ENCODE measurements at places on chromosomes 11 and 22.

GRCh38 chr22:37842015-37842793 lies 1.9 kb downstream of the ANKRD54 start:
- DNase-seq: no peak

DNA sequence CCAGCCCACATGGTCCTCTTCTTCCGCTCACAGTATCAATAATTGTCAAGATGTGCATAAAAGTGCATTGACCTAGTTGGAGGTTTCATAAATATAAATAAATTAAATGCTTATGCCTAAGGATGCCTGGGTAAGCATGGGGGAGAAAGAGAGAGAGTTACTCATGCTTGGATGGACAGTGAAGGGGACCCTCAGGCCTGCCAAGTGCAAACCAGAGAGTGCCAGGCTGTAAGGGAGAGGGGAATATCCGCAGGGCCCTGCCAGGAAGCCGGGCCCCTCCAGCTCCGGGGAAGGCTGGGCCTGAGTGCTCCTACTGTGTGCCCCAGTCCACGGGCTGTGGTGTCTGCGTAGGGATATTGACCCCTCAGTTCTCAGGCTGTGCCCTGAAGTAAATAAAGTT lies 214.6 kb downstream of the DSCAML1 start:
- no peak for DNase-seq

GRCh38 chr11:30540781-30541180 lies 45.4 kb downstream of the MPPED2 start:
- DNase-seq: no peak

DNA sequence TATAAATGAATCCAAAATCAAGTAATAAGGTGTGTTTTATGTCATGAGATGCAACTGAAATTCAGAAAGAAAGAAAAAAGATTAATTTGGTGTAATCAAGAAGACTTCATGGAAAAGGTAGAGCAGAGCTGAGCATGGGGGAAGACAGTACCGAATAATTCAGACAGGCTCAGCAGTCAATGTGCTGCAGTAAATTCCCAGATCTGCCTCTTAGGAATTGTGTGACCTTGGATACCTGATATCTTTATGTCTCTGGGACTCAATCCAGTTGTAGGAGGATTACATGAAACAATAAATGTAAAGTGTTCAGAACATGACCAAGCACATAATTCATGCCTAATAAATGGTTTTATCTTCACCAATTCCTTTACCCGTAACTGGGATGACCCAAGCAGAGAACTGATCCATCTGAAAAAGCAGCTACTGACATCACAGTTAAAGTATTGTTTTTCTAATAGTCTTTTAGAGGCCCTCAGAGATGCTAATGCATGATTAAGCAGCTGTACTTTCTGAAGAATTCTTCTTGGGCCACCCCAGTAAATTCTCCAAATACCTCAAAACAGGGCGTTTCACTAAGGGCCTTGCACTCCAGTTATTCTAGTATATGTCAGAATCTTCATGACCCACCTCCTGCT lies 7.8 kb downstream of the MS4A12 start:
- DNase-seq: no peak

DNA sequence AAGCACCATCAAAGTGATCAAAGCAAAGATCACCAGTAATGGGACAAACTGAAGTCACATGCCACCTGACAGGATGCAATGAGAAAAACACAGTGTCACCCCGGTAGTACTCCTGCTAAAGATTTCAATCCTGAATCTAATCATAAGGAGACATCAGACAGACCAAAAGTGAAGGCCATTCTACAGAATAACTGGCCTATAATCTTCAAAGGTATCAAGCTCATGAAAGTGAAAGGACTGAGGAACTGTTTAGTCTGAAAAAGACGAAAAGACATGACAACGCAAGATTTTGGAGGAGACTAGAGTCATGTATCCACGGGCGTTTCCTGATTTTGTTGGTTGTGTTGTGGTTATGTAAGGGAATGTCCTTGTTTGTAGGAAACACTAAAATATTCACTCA lies 42.4 kb upstream of the TSKU start:
- DNase-seq: no peak

- no peak for DNase-seq
Observed at GRCh38 chr11:95762534-95762933, 27.0 kb downstream of the FAM76B start.

- no peak for DNase-seq
Observed at GRCh38 chr22:19799322-19800190, 39.0 kb downstream of the TBX1 start.

GRCh38 chr11:55726715-55727324 lies 46.4 kb upstream of the OR5D13 start:
- no peak for DNase-seq

DNA sequence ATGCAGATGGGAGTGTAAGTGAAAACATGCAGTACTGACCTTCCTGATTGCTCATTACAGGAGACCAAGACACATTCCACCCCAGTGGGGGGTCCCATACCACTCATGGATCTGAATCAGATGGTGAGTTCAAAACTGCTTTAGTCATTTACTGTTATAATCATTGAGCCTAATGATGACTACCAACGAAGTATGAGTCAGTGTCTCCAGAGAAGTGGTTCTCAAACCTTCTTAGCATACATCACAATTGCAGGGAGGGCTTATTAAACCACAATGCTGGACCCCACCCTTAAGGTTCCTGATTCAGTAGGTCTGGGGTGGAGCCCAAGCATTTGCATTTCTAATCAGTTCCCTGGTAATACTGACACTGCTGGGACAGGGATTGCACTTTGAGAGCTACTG lies 75.8 kb downstream of the CD44 start:
- DNase-seq: no peak

DNA sequence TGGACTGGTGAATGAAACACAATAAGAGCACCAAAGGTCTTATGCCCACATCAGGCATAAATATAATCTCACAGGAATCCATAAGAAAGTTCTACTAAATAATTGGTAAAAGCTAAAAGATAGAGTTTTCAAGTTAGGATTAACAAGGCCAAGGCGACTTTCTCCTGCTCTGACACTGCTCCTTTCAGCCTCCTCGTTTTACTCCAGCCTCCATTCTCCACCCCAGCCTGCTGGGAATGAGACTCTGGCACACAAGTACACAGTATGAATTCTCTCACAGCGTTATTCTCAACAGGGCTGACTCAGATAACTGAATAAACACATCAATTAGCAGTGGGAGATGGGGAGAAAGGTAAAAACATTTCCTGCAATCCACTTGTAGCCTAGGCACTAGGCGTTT lies 94.9 kb downstream of the APOL5 start:
- no peak for DNase-seq

DNA sequence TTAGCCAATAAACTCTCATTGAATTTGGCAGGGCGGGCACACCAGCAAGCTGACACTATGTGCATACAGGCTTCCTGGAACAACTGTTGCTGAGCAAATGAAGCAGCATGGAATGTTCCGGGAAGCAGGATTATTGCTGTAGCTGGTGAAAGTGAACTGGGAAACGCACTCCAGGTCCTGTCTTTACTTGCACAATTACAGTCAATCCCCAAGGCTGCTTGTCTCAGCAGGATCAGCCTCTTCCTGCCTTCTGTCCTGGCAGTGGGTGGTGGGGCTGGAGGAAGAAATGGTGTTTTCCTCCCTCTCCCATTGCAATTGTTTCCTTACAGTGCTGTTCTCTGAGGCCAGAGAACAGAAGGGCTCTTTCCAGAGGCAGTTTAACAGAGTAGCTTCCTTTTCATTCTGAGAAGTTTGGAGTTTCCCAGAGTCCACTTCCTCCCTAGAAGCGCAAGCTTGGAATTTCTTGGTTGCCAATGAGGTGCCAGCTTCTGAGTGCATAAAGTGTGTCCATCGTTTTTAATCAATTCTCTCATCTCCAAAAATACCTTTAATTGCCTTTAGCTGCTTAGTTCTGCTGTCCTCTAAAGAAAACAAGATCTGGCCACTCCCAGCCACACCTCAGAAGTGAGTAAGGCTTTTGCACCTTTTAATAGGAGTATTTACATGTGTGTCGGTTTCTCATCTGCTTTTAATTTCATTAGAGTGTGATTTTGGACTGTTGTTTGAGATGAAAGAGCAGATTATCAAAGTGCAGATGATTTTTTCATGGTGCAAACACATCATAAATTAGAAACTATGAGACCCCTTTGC lies 19.9 kb downstream of the CD44 start:
- DNase-seq: no peak

DNA sequence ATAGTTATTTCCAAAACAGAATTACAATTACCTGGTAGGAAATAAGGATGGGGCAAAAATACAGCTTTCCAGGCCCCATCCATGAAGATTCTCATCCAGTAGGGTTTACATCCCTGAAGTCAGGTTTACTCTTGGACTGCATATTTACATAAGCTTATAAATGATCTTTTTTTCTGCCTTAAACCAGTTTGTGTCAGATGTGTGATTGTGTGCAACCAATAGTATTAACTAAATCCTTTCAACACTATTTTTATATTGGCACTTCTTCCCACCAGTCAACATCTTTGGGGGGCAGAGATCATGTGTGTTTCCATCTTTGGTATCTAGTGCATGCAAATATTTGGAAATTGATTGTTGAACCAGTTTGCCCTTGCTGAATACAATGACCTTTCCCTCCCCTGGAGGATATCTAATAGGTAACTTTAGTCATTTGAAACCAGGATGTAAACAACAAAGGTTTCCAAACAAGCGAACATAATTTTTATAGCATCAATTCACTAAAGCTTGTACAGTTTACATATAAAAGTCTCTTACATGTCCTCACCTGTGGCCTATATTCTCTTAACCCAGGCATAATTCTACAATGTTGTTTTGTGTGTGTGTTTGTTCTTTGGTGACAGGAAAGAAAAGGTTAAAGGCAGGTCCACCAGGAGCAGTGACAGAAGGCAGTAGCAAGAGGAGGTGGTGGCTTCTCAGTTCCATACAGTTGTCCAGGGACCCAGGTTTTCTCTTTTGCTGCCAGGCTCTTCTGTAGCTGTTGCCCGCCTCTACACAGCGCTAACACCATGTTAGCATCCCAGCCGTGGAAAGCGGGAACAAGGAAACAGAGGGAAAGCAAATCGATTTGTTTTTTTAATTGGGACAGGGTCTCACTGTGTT lies 1.7 kb upstream of the ME3 start:
- DNase-seq: no peak

- DNase-seq: no peak
Observed at GRCh38 chr11:3631331-3631730, 10.5 kb downstream of the ART5 start.

DNA sequence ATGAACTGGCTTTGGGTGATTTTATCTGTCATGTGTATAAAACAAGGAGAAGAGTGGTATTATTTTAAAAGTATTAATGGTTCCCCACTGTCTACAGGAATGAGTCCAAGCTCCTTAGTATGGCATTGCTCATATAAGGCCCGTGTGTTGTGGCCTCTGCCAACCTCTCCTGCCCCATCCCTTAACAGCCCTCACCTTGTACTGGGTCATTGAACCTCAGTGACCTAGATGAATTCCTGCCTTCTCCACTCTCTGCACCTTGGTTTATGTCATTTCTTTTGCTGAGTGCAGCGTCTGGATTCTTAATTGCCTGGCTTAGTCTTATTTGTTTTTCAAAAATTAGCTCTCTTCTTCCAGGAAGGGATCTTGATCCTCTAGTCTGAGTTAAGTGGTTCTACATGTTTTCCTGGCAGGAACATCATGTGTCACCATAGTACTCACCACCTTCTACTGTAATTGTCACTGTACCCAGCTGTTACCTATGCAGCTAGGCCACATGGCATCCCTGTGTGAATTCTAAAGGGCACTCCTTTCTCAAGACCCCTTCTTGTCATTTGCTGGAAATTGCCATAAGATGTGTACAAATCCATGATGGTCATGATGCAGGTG lies 36.2 kb upstream of the POGLUT3 start:
- DNase-seq: no peak

DNA sequence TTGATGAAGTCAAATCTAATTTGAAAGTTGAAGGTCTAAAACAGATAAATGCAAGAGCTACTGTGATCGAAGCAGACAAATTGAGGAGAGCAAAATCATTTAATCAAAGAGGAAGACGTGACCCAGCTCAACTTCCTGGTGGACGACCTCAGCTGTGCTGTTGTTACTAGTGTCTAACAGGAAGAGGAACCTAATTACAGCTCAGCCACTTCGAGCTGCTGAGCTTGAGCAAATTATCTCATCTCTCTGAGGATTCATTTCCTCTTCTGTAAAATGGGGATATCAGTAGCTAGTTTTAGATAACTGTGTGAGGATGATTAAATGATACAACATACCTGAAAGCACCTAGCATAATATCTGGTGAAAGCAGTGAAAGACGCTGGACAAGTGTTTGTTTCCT lies 48.6 kb upstream of the OLFML1 start:
- DNase-seq: no peak

- no peak for DNase-seq
Observed at GRCh38 chr11:6530848-6531247, 33.8 kb downstream of the DNHD1 start.

DNA sequence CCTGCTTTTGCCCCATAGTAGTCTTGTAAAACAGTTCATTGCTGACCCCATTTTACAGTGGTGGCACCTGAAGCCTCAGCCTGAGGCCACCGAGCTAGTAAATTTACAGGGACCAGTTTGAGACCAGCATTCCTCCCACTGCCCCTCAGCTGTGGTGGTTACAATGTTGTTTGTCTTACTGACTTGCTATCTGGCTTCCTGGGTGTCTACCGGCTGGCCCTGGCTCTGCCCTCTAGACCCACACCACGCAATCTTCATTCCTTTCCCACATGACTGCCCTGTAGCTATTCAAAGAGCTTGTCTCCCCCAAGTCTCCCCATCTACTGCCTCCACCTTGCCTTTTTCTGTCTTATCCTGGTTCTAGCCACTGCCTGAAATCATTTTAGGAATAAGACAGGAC lies 20.8 kb downstream of the PIK3IP1 start:
- no peak for DNase-seq

- no peak for DNase-seq
Observed at GRCh38 chr11:122391049-122391448, 264.5 kb upstream of the UBASH3B start.

DNA sequence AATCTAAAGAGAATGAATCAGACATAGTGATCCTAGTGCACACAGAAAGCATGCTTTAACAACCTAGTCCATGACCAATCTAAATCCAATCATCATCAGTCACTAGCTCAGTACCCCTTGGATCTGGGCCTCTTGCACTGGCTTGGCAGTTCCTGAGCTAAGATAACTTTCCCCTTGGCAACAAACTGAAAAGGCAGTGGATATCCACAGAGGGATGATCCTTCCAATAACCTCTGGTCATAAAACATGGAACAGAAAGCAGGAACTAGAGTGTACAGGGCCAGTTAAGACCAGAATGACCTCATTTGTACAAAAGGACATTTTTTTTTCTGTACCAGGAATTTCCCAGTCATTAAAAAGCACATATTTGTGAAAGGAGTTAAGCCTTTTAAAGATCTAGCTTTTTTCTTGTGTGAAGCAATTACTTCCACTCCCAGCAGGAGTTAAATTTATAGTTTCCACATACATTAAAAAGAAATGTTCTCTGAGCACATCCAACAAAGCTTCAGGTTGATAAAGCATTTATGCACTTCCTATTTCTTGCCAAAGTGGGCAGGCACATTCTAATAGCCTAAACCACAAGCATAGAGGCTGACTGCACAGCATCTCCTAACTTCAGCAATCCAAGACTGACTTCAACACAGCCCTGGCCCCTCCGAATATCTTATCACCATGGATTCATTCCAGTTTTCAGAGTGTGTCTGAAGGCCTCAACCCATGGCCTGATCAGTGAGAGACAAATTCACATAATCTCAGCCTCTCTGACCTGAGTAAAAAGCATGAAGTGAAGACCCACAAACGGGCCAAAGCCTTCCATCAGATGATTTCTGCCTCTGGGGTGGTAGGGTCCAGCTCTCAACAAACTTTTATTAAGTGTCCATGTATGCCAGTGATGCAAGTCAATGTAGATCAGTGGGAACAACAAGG lies 29.9 kb downstream of the GUCY1A2 start:
- DNase-seq: no peak

Measured in T-helper 1 cell (primary cell).